ENCODE measurements at places on chromosomes 16 and 17. TPM values are rescaled to one million over a fixed set of nuclear protein-coding genes. Genes with fewer than 3 reads are reported as not detected.

GGT6 gene
- total RNA-seq, result not detected

CDK12 gene
- 25.9 TPM for total RNA-seq

NTN1 gene
- total RNA-seq, result 24.4 TPM

CD300A gene
- 1.8 TPM for total RNA-seq

GRCh38 chr17:59859444-59860025 is 33.2 kb downstream of the TUBD1 start:
- no peak for DNase-seq

GRCh38 chr16:29738514-29738913 is 7.3 kb downstream of the C16orf54 start:
- no peak for DNase-seq

DNA sequence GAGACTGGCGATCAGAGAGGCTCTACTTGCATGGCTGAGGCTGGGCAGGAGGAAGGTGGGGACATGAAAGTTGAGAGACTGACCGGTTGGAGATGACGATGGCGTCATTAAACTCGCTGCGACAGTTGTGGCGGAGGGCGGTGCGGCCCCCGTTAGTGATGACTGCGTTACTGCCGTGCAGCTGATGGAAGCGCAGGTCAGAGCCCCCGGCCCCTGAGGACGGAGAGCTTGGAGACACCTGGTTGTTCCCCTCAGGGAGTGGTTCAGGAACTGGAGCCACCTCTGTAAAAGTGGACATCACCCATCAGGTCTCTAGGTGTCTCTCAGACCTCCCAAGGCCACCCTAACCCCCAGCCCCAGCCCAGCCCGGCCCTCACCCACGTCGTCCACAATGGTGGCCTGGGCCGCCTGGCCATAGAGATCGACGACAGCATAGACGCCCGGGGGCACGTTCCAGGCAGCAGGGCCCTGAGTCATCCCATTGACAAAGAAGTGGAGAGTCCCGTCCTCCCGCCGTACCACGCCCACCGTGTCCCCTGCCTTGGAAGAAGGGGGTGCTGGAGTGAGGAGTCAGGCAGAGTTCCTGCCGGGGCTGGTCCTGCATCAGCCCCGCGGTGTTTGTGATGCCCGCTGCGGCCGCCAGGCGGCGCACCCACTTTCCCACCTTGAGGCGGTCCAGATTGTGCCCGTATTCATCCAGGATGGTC is 5.3 kb downstream of the NEURL4 start:
- peak; percentile 61 for DNase-seq

DNA sequence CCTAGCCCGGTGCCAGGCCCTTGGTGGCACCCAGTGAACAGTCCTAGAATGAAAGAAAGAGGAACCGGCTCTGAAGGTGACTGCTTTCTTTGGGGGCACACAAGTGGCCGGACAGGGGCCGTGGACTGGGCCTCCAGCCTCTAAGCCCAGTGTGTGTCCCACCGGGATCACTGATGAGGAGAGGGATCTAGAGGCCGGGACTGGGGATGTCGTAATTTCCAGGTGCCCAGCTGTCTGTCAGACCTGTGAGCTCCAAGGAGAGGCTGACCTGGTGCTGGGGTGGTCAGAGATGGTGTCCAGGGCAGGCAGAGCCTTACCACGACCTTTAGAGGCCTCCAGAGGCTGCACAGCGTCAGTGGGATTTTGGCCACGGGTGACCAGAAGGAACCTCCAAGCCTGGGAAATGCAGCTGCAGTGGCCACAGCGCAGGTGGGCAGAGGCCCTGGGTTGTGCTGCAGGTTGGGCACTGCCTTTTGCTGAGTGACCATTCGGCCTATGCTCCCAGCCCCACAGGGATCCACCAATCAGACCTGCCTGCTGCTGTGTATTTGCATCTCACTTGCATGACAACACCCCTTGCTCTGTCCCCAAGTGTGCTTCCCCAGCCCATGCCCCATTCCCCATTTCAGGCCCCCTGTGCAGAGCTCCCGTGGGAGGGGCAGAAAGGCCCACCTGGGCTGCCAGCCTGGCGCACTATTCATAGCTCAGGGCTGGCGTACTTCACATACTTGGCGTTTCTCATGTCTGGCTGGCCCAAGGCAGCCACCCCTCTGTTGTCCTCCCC is 12.5 kb downstream of the ARHGAP23 start:
- peak; percentile 49 for DNase-seq

- no peak for DNase-seq
These were observed 195.6 kb downstream of the CCDC182 start for GRCh38 chr17:57549468-57549867.

DNA sequence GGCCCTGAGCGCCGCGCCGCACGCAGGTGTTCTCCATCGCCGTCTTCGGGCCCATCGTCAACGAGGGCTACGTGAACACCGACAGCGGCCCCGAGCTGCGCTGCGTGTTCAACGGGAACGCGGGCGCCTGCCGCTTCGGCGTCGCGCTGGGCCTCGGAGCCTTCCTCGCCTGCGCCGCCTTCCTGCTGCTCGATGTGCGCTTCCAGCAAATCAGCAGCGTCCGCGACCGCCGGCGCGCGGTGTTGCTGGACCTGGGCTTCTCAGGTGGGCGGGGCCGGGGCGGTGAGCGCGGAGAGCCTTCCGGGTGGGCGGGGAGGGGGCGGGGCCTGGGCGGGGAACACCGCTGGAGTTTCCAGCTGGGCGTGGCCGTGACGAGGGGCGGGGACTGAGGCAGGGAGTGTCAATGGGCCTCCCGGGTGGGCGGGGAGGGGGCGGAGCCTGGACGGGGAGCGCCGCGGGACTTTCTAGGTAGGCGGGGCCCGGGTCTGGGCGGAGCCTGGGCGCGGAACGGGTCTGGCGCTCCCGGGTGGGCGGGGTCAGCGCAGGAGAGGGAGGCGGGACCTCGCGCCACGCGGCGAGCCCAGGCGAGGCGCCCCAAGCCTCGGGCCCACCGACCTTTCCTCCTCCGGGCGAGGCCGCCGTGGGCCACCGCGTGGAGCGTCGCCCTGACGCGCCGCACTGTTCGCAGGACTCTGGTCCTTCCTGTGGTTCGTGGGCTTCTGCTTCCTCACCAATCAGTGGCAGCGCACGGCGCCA is 2.4 kb downstream of the SYNGR3 start:
- DNase-seq, result peak; percentile 98

- no peak for DNase-seq
These were observed 10.8 kb downstream of the CDH5 start for GRCh38 chr16:66377324-66377723.

GRCh38 chr17:77326076-77326591 is 185.4 kb downstream of the SEC14L1 start:
- no peak for DNase-seq

- peak; percentile 56 for DNase-seq
These were observed 24.4 kb downstream of the ATP6V0D1 start for GRCh38 chr16:67456391-67457081.
